Activated naive CD8-positive, alpha-beta T cell treated with anti-CD3 and anti-CD28 coated beads for 36 hours (primary cell): ENCODE measurements at places on chromosomes 2 and 18. TPM values are rescaled to one million over a fixed set of nuclear protein-coding genes. Genes with fewer than 3 reads are reported as not detected.

HAAO gene
- total RNA-seq: 0.33 TPM

GRCh38 chr2:144660518-144661316 is 140.8 kb upstream of the ZEB2 start:
- peak overlapping the region; percentile 14 for H3K27ac ChIP-seq
- no peaks in the 10 kb centered on the region for H3K36me3 ChIP-seq
- no peaks in the 10 kb centered on the region for H3K4me1 ChIP-seq
- peaks cover 5% of the 10 kb centered on the region for H3K27me3 ChIP-seq

DNA sequence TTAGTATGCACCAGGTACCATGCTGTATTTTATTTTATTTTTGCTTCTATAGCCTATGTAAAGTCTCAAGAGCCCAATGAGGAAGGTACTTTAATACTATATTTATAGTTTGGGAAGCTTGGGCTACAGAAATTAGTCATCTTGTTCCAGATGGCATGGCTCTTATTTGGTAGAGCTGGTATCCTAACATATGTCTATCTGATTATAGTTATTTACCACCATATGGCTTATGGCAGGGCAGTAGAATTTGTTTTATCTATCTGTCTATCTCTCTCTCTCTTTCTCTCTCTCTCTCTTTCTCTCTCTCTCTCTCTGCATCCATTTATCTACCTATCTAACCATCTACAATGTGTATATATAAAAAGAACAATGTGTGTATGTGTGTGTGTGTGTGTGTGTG is 1293.7 kb upstream of the SLC39A10 start:
- H3K4me3 ChIP-seq: no peak overlapping the region
- no peaks in the 10 kb centered on the region for H3K27me3 ChIP-seq
- H3K4me1 ChIP-seq: no peaks in the 10 kb centered on the region
- no peaks in the 10 kb centered on the region for H3K36me3 ChIP-seq
- DNase-seq: no peak
- no peak overlapping the region for H3K27ac ChIP-seq

DNA sequence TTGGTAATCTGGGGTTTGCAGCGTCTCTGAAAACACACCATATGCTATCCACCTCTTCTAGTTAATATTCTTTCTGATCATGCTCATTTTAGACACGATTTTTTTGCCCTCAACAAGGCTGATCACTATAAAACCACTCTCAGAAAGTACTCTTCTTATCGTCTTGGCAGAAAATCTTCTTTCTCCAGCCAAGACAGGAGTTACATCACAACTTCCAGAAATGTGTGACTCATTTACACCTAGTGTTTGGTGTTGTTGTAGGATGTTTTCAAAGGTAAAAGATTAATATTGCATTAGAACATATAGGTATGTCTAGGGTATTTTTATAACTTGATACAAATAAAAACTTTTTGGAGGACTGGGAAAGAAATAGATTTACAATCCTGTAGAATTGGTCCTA is 138.5 kb upstream of the NETO1 start:
- H3K4me3 ChIP-seq: no peak overlapping the region
- no peak for DNase-seq
- no peaks in the 10 kb centered on the region for H3K36me3 ChIP-seq
- H3K27me3 ChIP-seq: no peaks in the 10 kb centered on the region
- no peaks in the 10 kb centered on the region for H3K4me1 ChIP-seq
- H3K27ac ChIP-seq: no peak overlapping the region

ERBB4 gene
- total RNA-seq: not detected

KRTCAP3 gene
- 9.9 TPM for total RNA-seq

GRCh38 chr2:33589444-33589843 is 9.7 kb downstream of the FAM98A start:
- peaks cover 13% of the 10 kb centered on the region for H3K4me1 ChIP-seq
- H3K4me3 ChIP-seq: no peak overlapping the region
- H3K27me3 ChIP-seq: no peaks in the 10 kb centered on the region
- DNase-seq: no peak
- H3K36me3 ChIP-seq: peaks cover 23% of the 10 kb centered on the region

- no peak overlapping the region for H3K27ac ChIP-seq
- DNase-seq: no peak
- H3K4me1 ChIP-seq: no peaks in the 10 kb centered on the region
- H3K27me3 ChIP-seq: no peaks in the 10 kb centered on the region
- no peak overlapping the region for H3K4me3 ChIP-seq
Measured at GRCh38 chr2:154537024-154537423, 161.5 kb upstream of the KCNJ3 start.

EPHA4 gene
- total RNA-seq: 0.20 TPM

RAD51AP2 gene
- total RNA-seq: not detected

DNA sequence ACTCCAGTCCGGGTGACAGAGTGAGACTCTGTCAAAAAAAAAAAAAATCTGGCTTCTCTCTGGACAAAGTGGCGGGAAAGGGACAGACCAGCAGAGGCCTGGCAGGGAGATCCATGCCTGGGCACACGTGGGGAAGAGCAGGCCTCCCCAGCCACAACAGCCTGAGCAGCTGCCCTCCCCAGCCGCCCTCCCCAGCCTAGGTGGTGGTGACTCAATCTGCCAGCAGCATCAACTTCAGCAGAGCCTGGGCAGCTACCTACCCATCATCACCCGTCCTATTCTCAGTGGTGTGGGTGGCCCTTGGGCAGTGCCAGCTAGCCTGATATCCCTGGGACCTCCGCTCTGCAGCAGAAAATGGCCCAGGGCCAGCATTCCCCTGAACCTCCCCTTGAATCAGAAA is 612.4 kb downstream of the FBXO15 start:
- H3K27ac ChIP-seq: no peak overlapping the region
- no peak overlapping the region for H3K4me3 ChIP-seq

DNA sequence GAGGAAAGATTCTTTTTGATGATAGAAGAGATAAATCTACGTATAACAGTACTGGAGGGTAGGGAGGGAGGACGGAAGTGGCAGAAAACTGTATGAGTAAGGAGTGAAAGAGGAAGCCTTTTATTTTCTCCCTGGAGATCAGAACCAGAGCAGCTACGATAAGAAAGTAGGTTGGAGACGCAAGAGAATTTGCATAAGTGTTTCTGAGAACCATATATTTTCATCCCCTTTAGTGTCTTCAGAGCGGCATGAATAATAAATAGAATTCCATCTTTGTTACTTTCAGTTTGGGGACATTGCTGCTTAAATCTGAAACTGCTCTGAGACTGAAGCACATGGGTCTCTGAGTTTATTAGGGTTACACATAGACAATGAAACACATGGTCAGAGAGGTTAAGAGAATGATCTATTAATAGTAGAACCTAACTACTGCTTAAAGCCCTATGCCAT is 230.2 kb upstream of the TNP1 start:
- peak overlapping the region; percentile 32 for H3K4me3 ChIP-seq
- H3K27me3 ChIP-seq: peaks cover 7% of the 10 kb centered on the region
- H3K4me1 ChIP-seq: peaks cover 30% of the 10 kb centered on the region
- no peaks in the 10 kb centered on the region for H3K36me3 ChIP-seq
- peak overlapping the region; percentile 76 for H3K27ac ChIP-seq
- no peak for DNase-seq

SLC30A3 gene
- total RNA-seq: 0.22 TPM

DNA sequence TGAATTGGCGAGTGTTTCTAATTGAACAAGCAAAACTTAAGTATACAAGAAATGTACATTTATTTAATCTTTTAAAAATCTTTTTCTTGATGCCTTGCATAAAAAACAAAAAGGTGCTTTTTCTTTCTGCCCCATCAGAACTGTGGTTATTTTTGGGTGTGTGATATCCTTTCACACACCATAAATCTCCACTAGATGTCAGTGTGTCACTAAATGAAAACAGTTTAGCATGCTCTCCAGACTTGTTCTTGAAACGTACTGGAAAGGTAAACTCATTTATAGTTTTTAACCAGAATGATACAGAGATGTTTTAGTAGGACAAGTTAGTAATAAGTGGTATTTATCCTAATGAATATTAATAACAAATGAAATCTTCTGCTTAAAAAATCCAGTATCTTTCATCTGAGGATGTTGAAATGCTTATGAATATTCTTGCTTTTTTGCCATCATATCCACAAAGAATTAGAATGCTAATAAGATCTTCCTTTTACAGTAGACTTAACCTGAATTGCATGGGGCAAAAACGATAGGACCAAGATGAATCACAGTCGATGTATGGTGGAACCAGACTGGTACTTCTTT is 96.8 kb downstream of the UBE2E3 start:
- DNase-seq: no peak
- no peak overlapping the region for H3K27ac ChIP-seq
- peaks cover 7% of the 10 kb centered on the region for H3K4me1 ChIP-seq
- H3K27me3 ChIP-seq: no peaks in the 10 kb centered on the region

DNA sequence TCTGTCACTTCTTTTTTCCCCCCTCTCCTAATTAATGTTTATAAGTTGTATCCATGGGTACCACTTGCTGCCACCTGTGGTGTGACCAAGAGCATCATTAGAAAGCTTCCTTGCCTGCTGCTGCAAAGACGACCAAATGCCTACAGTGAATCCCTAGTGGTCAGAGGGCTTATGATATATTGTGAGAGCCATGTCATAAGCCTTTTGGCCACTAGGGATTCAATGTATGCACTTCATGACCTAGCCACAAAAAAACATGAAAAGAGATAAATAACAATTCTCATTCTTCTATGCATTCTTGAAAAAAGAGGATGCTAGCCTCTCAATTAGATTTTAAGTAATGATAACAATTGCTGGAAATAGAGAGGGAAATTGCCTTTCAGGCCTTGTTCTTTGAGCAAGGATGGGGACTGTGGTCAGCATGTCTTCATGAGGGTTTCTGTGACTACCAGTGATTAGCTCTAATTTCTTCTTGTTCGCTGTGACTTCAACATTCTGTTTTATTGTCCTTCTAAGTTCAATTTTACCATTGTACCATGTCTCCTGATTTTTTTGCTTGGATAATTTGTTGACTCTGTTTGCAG is 435.3 kb downstream of the TGIF1 start:
- no peaks in the 10 kb centered on the region for H3K36me3 ChIP-seq
- no peak overlapping the region for H3K27ac ChIP-seq
- no peak overlapping the region for H3K4me3 ChIP-seq
- no peaks in the 10 kb centered on the region for H3K4me1 ChIP-seq

DNA sequence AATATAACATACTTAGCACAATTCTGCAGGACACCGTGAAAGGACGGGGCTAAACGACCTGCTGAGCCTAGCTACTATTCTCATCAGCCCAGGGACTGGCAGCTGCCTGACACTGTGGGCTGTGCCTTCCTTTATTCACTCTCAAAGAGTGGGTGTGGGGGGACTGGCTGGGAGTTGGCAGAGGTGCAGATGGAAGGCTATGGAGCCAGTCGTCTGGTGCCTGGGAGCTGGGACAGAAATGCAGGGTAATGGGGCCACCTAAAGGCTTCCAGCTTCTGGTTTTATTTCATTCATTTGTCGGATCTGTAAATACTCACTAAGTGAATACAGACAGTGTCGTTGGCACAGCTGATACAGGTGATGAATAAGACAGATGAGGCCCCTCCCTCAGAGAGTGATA is 56.0 kb upstream of the NFU1 start:
- H3K27ac ChIP-seq: peak overlapping the region; percentile 51
- no peaks in the 10 kb centered on the region for H3K27me3 ChIP-seq
- peaks cover 30% of the 10 kb centered on the region for H3K4me1 ChIP-seq
- no peak for DNase-seq
- H3K4me3 ChIP-seq: no peak overlapping the region

GRCh38 chr18:38801640-38802039 is 1236.0 kb upstream of the CELF4 start:
- H3K4me1 ChIP-seq: no peaks in the 10 kb centered on the region
- H3K4me3 ChIP-seq: no peak overlapping the region
- H3K27me3 ChIP-seq: no peaks in the 10 kb centered on the region
- H3K27ac ChIP-seq: no peak overlapping the region
- no peak for DNase-seq

DNA sequence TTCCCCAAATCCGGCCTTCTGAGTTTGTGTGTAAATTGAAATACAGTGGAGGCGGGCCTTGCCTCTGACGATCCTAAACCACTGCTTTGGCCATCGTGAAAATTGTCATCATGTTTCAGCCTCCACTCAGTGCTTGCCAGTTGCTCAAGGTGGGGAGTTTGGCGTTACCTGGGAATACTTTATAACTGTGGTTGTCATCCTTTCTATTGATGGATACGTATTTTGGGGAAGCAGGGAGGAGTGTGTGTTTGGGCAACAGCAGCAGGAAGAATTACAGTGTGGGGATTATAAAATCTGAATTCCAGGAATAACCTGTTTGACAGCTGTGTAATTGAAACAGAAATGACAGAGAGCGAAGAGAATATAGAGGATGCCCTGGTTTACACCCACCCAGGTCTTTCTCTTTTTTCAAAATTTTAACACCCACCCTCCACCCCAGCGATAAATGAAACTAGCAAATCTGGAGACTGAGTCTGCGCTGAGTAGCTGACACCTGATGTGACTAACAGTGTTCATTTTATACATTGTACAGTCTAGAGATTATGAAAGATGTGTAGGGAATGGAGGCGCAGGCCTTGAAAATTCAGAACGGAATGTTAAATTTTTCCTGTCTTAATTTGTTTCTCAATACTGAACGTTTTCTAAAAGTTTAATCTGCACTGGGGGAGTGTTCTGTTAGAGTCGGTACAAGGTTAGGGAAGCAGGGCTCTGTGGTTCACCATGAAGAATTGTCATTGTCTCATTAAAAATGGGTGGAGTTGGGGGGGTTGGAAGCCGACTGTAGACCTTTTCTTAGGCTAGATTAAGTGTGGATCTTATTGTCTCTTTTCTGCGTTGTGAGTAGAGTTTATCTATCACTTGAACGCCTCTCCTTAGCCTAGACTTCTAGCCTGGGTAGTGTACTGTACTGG is 1.6 kb downstream of the MAP4K4 start:
- H3K4me3 ChIP-seq: no peak overlapping the region
- peaks cover 23% of the 10 kb centered on the region for H3K36me3 ChIP-seq
- DNase-seq: peak; percentile 26
- H3K27me3 ChIP-seq: peaks cover 3% of the 10 kb centered on the region
- peaks cover 21% of the 10 kb centered on the region for H3K4me1 ChIP-seq

VSNL1 gene
- total RNA-seq: not detected

GRCh38 chr2:10373931-10374330 is 71.2 kb downstream of the HPCAL1 start:
- no peak for DNase-seq
- no peaks in the 10 kb centered on the region for H3K27me3 ChIP-seq

DUSP2 gene
- 279 TPM for total RNA-seq

MERTK gene
- total RNA-seq: 0.44 TPM

DNA sequence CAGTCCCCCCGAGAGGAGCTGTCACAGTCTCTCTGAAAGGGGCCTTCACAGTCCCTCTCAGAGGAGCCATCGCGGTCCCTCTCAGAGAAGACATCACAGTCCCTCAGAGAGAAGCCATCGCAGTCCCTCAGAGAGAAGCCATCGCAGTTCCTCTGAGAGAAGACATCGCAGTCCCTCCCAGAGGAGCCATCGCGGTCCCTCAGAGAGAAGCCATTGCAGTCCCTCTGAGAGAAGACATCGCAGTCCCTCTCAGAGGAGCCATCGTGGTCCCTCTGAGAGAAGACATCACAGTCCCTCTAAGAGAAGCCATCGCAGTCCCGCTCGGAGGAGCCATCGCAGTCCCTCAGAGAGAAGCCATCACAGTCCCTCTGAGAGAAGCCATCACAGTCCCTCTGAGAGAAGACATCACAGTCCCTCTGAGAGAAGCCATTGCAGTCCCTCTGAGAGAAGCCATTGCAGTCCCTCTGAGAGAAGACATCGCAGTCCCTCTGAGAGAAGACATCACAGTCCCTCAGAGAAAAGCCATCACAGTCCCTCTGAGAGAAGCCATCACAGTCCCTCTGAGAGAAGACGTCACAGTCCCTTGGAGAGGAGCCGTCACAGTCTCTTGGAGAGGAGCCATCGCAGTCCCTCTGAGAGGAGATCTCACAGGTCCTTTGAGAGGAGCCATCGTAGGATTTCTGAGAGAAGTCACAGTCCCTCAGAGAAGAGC is 1.3 kb upstream of the ZNF512 start:
- peak overlapping the region; percentile 62 for H3K27ac ChIP-seq
- no peaks in the 10 kb centered on the region for H3K27me3 ChIP-seq
- no peak for DNase-seq
- H3K4me1 ChIP-seq: peaks cover 21% of the 10 kb centered on the region
- peaks cover 35% of the 10 kb centered on the region for H3K36me3 ChIP-seq

ANKRD44 gene
- 118 TPM for total RNA-seq
